ENCODE measurements at places on chromosomes 3 and 15. TPM values are rescaled to one million over a fixed set of nuclear protein-coding genes. Genes with fewer than 3 reads are reported as not detected.

The TCF12 gene
- total RNA-seq: 38.9 TPM

The ACTRT3 gene
- 3.4 TPM for total RNA-seq

The NLGN1 gene
- total RNA-seq: 0.92 TPM

The TMC3 gene
- not detected for total RNA-seq

The PCYT1A gene
- total RNA-seq: 98.9 TPM

The DNAH1 gene
- total RNA-seq: 3.0 TPM

The SKOR1 gene
- 0.09 TPM for total RNA-seq

The PAQR5 gene
- 0.09 TPM for total RNA-seq

The PRRT3 gene
- total RNA-seq: 2.4 TPM

The WDR72 gene
- not detected for total RNA-seq

The CLDN16 gene
- total RNA-seq: 0.23 TPM

The GMNC gene
- total RNA-seq: 0.30 TPM

The IL20RB gene
- total RNA-seq: 0.59 TPM

The SI gene
- not detected for total RNA-seq

The NR1I2 gene
- total RNA-seq: not detected

The VPS18 gene
- total RNA-seq: 49.3 TPM

The ATG7 gene
- 119 TPM for total RNA-seq

The TERC gene
- total RNA-seq: 21.7 TPM

The SCN5A gene
- 0.30 TPM for total RNA-seq

The FOXB1 gene
- not detected for total RNA-seq

The PLXNA1 gene
- total RNA-seq: 118 TPM

The GOLGA8B gene
- total RNA-seq: 41.1 TPM

The FAM81A gene
- 0.30 TPM for total RNA-seq

The PLCL2 gene
- total RNA-seq: 5.4 TPM

The FSTL1 gene
- 2,453 TPM for total RNA-seq

The SNURF gene
- total RNA-seq: 17.4 TPM

All from smooth muscle cell of the umbilical artery (primary cell).